ENCODE measurements at places on chromosomes 2 and 18.
A peak's percentile ranks its signal among the peaks of the same experiment; 100 is the strongest.

- DNase-seq, result no peak
These were observed 28.4 kb downstream of the OTX1 start for GRCh38 chr2:63078852-63079606.

GRCh38 chr18:48023334-48024008 lies 93.0 kb upstream of the SMAD2 start:
- no peak for DNase-seq

GRCh38 chr2:28401948-28402550 lies 9.4 kb downstream of the FOSL2 start:
- no peak for DNase-seq

DNA sequence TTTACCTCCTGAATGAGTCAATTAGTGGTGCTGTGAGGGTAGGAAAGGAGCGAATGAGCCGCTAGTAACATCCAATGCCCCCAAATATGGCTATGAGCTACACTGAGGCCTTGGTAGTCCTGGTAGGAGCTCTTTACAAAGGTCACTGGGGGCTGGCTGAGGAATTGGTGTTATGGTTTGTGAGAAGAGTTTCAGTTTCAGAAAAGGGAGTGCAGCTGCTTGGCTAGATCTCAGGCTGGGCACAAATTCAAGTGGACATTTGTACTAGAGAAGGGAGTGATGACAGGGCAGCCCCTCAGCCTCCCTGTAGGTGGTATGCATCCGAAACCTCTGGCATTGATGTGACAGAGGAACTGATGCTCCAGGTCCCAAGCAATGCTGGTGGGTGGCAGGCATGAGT lies 13.9 kb upstream of the PAIP2B start:
- DNase-seq, result no peak

- DNase-seq, result no peak
These were observed 2100.9 kb upstream of the CELF4 start for GRCh38 chr18:39666541-39666940.

GRCh38 chr2:227615906-227616305 lies 1.3 kb upstream of the SCYGR3 start:
- DNase-seq, result no peak

- DNase-seq, result no peak
These were observed 42.1 kb upstream of the FAM124B start for GRCh38 chr2:224444021-224444420.

- DNase-seq, result peak; percentile 27
These were observed 708 bp upstream of the RPIA start for GRCh38 chr2:88690591-88691338.

DNA sequence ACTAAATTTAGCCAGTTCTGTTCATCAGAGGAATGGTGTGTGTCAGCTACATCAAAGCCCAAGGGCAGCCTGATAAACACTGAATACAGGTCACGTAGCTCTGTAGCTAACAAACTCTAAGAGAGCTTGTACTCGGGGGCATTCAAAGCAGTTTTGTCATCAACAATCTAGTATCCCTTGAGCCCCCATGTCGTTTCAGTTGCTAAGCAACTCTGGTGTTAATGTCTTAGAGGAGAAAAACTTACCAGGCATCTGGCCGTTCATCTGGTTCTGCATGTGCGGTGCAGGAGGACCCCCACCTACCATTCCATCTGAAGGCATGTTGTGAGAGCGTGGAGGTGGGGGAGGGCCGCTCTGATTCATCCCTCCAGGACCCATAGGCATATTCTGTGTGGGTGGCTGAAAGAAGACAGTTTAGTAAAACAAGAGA lies 33.1 kb downstream of the SS18 start:
- no peak for DNase-seq

- DNase-seq, result no peak
These were observed 132.1 kb upstream of the STON1 start for GRCh38 chr2:48397846-48398245.

GRCh38 chr18:55605733-55606338 lies 17.8 kb upstream of the TCF4 start:
- no peak for DNase-seq

DNA sequence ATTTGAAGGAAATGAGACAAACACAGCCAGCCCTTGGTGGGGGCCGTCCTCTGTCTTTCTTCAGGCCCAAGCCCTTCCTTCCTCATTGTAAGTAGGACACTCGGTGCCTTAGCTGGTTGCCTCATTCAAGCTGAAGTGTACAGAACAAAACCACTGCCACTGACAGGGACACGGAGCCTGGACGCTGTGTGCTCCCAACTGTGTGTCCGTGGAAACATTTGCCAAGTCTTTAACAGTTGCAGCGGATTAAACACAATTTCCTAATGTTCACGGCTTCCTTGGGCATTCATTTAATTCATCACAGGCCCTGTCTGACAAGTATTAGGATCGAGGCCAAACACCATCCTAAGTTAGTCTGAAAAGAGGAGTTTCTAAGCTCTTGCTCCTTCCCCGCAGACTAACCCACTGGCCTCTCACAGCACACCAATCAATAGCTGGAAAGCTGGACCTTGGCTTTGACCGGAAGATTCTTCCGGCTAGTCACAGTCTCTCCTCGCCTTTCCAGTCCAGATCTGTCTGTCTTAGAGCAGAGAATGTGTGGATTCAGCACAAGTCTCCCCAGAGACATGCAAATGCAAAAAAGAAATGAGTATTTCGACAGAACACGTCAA lies 68.7 kb upstream of the ACSL3 start:
- peak; percentile 14 for DNase-seq

DNA sequence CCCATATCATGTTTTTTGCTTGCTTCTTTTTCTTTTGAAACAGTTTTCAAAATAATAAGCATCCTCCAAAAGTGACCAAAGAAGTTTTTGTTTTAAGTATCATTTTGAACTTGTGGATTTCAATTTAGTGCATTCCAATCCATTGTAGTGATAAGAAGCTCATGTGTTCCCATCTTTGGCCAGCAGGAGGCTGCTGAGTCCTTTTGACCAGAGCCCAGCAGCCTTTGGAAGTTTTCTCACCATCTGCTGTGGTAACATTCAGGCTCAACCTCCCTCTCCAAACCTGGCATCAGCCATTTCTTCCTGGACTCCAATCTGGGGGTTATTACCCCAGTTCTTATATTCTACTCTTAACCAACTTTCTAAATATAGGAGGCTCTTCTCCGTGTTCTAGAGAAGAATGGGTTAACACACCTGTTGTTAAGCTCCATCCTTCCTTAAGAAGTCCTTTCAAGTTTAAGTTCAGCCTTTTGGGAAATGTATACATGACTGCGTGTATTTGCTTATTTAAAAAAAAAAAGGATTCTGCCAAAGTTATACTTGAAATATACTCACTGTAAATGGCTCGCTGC lies 39.0 kb upstream of the MAL start:
- no peak for DNase-seq

GRCh38 chr18:49580279-49580678 lies 18.4 kb downstream of the LIPG start:
- DNase-seq, result no peak

- no peak for DNase-seq
These were observed 565.2 kb upstream of the ID2 start for GRCh38 chr2:8116661-8117060.

DNA sequence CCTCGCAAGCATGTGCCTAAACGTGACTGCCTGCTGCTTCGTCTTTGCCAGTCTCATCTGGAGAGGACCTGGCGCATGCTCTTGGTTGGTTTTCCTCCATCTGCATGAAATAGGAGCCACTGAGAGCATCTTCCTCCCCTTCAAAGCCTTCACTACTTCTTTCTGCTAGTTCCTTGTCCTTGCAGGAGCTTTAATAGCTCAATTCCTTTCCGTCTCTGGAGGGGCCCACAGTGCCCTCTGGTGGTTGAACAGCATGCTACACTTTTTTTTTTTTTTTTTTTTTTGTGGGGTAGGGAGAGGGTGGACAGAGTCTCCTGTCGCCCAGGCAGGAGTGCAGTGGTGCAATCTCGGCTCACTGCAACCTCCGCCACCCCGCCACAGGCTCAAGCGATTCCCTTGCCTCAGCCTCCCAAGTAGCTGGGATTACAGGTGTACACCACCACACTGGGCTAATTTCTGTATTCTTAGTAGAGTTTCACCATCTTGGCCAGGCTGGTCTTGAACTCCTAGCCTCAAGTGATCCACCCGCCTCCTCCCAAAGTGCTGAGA lies 59.6 kb downstream of the SP110 start:
- peak; percentile 25 for DNase-seq

DNA sequence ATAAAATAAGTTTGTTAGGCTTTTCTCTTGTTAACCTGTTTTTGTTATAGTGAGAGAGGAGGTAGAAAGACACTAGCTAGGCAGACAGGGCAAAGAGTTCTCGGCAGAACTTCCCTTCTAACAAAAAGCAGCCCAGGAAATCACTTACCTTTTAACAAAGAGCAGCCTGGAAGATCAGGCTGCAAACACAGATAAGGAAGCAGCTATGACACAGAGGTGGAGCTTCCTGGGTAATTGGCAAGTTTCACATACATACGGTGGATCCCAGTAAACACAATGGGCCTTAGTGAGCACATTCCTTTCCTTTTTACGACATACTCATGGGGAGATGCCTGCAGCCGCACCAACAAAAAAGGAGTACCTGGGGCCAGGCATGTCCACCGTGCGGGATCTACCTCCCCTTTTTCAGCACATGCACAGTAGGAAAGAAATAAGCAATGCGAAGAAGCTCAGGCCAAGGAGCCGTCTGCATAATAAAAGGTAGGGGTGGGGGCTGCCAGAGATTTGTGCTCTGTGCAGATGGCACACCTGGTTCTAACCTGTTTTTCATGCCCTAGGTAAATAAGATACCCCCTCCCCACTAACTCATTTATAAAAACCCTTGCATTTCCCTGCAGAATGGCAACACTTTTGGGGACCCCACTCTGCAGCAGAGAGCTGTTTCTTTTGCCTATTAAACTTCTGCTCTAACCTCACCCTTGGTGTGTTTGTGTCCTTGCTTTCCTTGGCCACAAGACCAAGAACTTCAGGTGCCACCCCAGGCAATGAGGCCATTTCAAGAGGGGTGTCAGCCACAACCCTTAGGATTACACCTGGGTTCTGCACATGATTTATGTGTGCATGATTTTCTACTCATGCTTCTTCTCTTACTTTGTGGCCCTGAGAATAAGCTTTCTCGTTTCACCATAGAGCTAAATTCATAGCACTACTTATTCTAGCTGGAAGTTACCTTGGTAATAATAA lies 26.5 kb downstream of the MDH1 start:
- DNase-seq, result no peak

- DNase-seq, result no peak
These were observed 57.7 kb upstream of the RBMS1 start for GRCh38 chr2:160551259-160551658.

DNA sequence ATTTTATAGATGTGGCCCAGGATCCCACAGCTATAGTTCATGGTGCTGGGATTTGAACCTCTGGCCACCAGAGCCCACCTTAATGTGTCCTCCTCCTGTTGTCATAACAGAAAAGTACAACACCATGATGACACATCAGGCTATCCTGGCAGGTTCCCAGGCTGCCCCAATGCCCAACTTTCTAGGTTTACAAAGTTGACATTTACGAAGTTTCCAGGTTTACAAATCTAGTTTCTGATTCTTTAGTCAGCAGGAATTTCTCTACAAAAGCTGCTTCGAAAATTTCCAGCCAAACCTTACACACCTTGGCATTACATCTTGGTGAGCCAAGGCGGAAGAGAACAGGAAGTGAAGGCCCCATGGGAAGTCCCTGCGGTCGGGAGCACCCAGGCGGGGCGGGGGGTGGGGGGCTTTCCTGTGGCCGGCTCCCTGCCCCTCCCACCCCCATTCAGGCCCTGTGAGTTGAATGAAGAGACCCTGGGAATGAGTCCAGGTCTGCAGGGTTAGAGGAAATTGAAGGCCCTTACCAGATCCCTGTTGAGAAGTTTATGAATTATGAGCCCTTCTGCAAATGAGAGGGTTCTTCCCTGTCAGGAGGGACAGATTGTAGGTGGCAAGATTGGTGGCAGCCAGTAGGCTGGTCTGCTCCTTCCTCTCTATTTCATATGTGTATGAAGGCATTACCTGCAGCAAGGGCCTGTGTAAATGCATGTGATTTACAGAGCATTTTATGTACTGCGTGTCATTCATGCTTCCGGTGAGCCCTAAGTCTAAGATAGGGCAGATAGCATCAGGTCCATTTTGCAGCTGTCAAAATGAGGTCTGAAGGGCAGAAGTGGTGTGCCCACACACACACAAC lies 11.1 kb upstream of the IL1RN start:
- no peak for DNase-seq

GRCh38 chr2:9310377-9310776 lies 103.8 kb downstream of the ASAP2 start:
- DNase-seq, result peak; percentile 70

DNA sequence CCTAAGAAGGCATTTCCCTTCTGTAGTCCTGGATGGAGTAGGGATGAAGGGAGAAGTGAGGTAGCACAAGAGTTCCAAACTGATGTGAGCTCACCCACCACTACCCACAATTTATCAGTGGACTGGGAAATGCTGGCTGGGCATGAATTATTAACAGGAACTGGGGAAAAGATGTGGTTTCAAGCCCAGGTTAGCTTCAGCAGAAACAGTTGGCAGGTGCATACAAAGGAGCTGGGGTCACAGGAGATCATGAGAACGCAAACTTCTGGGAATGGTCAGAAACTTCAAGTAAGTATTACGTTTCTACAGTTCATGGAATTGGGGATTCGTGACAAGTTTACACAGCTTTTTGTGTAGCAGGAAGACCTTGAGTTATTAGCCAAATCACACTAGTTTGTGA lies 5.4 kb downstream of the CCDC141 start:
- DNase-seq, result no peak

GRCh38 chr2:221443645-221444044 lies 128.5 kb downstream of the EPHA4 start:
- DNase-seq, result no peak

- no peak for DNase-seq
These were observed 684.0 kb upstream of the ZEB2 start for GRCh38 chr2:145203891-145204290.

DNA sequence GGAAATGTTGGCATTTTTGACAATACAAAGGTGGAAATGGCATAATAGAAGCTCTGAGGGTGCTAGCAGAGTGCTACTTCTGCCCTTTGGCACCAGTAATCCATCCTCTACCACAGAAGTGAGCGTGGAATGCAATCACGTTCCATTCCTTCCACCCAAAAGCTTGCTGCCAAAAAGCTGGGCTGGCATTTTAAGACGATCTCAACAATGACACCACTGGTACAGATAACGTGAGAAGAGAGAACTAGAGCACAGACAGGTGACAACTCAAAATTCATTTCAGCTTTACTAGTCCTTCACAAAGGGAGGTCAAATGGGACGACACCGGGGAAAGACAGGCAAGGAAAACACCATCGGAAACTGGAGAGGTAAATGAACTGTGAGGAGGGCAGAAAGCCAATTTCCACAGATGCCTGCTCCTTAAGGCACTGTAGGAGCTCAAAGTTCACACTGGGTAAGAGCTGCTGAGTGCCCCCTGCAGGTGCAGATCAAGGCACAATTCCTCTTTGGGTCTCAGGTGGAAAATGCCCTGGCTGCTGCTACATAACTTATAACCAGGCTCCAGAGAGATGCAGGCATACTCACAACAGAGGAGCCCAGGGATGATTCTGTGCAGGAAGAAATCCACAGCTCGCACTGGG lies 50.7 kb upstream of the RNU4ATAC start:
- DNase-seq, result no peak
